ENCODE measurements at places on chromosomes 3 and 15.

DNA sequence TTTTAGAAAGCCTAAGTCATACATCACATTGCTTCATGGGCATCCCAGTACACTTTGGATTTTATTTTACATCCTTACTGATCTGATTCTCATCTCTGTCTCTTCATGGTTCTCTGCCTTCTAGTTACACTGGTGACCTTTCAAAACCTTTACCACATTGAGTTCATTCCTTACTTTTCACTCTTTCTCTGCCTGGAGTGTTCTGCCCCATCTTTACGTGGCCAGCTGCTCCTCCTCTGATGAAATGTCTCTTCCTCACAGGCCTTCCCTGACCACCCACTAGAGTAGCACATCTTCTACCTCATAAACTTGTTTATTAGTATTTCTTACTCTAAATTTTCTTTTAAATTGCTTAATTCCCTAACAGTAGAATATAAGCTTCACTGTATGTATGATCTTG is 17.7 kb downstream of the CTNNB1 start:
- no peak for DNase-seq

DNA sequence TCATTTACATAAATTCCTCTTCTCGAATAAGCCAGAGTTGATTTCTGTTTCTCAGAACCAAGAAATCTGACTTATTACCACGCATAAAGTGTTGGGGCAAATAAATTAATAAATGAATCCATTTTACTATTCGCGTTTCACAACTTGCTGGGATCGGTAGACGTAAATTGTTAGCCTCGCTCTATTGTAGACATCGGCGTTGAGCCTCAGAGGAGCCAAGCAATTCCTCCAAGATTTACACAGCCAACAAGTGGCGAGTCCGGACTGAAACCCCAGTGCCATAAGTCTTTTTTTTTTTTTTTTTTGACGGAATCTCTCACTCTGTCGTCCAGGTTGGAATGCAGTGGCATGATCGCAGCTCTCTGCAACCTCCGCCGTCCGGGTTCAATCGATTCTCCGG is 8.9 kb downstream of the KLHL6 start:
- no peak for DNase-seq

- no peak for DNase-seq
Measured at GRCh38 chr3:63500196-63500595, 152.3 kb upstream of the SNTN start.

DNA sequence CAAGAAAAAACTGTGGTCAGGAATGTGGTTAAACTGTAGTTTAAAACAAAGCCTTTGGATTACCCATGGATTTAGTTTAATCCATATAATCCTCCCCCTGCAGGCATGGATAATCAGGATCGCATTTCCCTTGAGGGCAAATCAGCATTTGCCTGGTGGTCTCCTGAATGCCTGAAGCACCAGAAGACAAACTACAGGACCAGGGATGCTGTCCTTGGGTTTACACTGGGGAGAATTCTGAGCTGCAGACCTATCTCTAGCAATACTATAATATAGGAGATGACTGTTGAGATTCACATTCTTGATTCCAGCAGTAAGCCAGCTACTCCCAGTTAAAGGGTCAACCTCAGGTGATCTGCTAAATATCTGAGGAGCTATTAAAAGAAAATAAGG is 10.6 kb downstream of the PIK3CB start:
- DNase-seq = no peak

DNA sequence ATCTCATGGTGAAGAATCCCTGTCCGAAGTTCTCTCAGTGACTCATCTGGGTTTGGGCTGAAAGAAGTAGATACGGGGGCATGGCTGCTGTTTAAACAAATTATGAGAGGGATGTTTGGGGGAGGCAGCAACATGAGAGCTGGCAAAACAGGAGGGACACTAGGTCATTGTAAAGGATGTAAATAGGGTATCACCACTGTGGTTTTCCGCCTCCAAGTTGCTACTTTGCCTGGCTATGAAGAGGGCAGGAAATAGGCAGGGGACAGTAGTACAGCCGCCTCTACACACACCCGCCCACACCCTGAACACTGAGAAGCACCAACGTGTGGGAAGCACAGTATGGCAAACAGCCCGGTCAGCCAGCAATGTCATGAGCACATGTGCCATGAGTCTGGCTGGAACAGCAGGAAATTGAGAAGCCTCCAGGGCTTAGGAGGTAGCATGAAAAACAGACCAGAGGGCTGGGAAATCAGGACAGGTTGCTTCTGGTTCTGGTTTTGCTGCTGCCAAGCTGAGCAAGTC is 17.1 kb downstream of the HEXA start:
- no peak for DNase-seq

- DNase-seq = no peak
Measured at GRCh38 chr3:129425619-129426018, 2.8 kb downstream of the EFCAB12 start.

- DNase-seq = no peak
Measured at GRCh38 chr3:55330355-55330754, 156.8 kb downstream of the WNT5A start.

- no peak for DNase-seq
Measured at GRCh38 chr15:33395321-33395720, 84.6 kb downstream of the RYR3 start.

All from NCI-H1105 treated with DMSO at 0.1 percent for 48 hours (cell line).